ENCODE measurements at places on chromosomes 16 and 17.

GRCh38 chr17:38590988-38591758 lies 14.6 kb downstream of the SRCIN1 start:
- no peak for DNase-seq

DNA sequence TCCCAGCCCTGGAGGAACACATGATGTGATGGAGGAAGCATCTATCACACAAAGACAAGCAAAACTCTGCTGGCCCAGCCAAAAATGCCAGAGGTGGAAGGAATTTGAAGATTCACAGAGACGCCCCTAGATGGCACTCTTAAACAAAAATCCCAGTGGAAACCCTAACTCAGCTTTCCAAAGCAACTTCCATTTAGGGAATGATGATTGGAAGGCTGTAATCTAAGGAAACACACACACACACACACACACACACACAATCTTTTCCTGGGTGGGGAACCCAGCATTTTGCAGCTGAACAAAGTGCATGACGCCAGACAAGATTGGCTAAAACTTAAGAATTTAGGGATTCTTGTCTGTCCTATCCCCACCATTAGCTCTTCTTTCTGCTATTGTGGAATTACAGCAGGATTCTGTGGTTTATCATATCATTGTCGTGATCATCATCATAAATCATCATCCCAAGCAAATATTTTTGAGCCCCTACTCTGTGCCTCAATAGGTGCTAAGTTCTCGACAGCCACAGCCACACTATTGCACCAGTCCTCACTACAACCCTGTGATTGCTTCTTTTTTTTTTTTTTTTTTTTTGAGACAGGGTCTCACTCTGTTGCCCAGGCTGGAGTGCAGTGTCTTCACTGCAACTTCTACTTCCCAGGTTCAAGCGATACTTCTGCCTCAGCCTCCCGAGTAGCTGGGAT lies 1.6 kb upstream of the LDAF1 start:
- peak; percentile 4 for DNase-seq

DNA sequence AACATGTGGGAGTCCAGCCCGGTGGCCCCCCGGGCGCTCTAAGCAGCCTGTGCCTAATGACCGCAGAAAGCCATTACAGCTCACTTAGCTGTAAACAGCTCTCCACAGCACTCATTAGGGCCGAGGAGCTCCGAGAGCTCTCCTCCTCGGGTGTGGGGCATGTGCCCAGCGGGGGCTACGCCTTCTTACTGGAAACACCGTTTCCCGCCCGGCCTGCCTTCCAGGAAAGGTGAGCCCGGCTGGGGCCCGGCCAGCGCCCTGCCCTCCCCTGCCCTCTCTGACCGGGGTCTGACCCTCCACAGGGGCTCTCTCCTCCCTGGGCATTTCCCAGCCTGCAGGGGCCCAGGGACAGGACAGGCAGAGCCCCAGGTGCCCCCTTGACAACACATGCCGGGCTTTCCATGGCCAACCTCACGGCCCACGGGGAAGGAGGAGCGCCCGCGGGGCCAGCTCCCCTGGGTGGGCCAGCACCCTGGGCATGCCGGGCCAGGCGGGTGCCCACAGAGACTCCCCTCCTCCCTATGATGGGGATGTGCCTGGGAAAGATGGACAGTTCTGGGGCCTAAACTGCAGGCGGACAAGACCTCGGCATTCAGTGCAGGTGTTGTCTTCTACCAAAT lies 72.6 kb downstream of the SDK2 start:
- no peak for DNase-seq

DNA sequence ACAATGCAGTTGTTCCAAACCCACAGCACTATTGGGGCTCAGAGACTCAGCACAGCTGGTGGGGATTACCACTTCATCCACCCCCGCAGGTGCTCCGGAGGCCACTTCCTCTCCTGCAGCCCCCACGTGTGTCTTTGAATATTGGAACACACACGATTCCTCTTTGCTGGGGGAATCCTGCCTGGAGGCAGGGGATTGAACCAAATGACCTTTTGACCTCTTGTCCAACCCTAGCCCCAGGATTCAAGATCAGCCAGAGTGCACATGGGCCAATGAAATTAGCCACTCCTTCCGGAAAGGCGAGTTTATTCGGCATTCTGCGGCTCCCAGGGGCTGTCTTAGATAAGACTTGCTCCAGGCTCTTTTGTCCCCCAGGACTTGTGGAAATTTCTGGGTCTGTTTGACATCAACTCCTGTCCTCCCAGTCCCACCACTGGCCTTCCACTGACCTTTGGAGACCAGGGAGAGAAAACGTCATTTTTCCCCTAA lies 350.2 kb downstream of the FOXL1 start:
- no peak for DNase-seq

GRCh38 chr17:80585890-80586845 lies 41.5 kb downstream of the RPTOR start:
- DNase-seq: no peak

DNA sequence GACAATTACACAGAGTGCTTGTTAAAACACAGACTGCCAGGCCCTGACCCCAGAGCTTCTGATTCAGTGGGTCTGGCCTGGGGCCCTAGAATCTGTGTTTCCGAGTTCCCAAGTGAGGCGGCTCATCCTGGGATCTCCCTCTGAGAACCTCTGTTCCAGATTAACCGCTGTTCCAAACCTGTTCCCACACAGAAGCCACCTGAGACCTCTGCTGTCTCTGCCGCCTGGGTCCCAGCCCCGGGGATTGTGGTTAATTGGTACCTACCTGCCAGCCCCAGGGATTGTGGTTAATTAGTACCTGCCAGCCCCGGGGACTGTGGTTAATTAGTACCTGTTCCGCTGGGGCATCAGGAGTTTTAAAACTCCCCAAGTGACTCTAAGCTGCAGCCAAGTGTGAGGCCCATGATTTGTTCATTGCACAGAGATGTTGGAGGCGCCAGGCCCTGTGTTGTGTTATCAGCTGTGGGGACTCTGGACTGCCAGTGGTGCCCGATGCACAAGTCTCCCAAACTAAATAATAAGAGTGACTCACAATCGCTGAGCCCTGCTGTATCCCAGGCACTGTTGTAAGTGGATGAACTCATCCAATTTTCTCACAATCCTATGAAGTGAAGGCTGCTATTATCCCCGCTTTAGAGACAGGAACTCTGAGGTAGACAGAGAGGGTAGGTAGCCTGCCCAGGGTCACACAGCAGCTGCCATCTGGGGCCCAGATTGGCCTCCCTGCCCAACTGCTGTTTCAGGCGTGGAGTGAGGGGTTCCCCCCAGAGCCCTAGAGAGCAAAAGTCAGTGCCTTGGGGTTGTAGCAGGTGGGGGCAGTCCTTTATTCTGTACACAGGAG lies 219.7 kb downstream of the IRF8 start:
- DNase-seq: no peak

GRCh38 chr16:51540259-51540658 lies 389.2 kb upstream of the SALL1 start:
- DNase-seq: no peak

DNA sequence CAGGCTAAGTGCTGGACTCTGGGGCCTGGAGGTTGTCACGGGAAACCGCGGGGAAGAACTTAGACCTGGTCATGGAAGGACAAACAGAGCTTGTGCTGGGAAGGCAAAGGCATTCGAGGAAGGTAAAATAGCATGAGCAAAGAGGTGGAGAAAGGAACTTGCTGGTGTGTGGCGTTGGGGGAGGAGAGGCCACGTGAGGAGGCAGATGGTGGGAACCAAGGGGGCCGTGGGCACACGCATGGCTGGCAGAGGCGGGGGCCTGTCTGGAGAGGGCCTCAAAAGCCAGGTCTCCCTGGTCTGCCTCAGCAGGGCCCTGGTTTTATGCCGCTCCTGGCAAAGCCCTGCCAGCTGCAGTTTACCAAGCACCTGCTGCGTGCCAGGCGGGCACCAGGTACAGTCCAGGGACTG lies 15.3 kb downstream of the CORO7 start:
- DNase-seq: no peak

DNA sequence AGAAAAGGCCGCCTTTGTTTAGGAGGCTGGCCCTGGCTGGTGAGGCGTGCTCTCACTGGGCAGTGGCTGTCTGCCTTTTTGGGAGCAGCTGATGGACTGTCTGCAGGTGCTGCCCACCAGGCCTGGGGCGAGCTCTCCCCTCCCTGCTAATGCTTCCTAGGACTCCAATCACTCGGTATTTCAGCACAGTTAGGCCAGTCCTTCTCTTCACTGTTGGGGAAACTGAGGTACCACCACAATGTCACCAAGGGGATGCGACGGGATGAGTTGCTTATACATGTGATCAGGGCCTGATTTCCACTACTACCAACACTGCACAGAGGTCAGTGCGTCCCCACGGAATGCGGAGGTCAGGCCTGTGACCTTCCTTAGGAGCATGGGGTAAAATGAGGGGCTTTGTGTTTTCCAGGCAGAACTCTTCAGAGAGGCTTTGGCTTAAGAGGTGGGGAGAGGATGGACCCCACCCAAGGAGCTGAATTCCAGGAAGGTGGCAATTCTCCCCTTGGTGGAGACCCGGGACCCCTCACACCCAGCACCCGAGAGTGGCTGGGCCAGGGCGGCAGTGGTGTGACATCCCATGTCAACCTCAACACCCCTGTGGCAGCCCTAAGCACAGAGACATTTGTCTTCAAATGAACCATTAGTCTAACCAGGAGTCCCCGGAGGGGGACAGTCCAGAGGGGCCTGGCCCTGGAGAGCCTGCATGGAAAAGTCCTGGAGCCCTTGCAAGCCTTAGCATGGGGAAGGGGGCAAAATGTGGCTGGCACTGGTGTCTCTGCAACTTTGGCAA lies 86.4 kb downstream of the N4BP1 start:
- DNase-seq: no peak

GRCh38 chr17:56867948-56868376 lies 34.0 kb downstream of the DGKE start:
- DNase-seq: no peak

DNA sequence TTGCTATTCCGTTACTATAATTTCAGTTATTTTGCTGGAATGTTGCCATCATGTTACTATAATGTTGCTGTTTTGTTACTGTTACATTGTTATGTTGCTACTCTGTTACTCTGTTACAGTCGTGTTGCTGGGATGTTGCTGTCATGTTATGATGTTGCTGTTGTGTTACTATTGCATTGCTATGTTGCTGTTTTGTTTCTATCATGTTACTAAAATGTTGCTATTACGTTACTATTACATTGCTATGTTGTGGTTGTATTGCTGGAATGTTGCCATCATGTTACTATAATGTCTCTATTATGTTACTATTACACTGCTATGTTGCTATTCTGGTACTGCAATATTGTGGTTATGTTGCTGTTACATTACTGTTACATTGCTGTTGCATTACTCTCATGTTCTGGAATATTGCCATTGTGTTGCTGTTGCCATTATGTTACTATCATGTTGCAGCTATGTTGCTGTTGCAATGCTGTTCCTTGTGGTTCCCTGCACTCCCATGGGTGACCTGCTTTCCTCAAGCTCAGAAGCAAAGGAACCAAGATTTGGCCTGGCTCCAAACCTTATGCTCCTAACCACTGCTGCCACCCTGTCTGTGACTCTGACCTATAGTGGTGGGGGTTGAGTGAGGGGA lies 64.4 kb downstream of the ABCC6 start:
- no peak for DNase-seq

DNA sequence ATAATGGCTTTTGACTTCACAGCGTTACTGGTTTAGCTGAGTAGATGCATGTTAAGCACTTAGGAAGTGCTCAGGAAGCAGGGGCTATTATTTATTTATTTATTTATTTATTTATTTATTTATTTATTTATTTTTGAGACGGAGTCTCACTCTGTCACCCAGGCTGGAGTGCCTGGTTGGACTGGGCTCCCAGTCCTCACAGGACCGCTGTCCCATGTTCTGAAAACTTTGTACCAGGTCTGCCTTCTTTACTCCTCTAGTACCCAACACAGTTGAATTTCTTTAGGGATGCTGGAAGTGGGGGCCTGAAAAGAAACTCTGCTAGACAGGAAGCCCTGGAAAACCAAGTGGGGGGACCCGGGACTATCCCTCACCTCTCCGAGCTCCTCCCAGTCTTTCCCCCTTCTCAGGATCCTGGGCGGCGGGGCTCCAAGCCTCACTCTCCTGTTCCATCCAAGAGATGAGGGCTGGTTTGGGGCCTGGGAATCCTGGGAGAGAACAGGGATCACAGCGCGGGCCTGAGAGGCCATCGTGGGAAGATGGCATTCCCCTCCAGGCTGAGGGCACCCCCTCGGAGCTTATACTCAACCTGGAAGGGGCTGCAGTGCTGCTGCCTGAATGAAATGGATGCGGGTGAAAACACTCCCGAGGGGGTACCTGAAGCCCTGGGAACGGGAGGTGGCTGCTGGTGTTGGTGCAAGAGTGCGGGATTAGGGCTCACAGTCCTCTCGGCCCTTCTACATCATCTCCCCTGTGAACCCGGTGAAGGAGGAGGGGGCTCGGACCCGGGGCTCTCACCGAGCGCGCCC lies 674 bp downstream of the ZNF688 start:
- peak; percentile 15 for DNase-seq

DNA sequence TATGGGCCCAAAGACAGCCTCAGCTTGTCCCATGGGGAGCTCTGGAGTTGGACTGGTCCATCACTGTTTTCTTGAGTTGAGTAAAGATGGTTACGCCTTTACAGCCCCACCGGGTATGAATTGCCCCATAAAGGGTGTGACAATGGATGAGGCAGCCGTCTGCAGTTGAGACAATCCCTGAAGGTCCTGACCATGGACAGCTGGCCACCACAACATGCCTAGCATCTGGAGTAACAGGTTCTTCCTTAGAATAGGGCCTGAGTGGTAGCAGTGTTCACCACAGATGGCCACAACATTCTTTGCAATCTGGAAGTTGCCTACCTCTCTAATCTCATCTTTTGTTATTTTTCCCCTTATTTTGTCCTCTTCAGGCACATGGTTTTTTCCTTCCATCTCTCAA lies 51.5 kb upstream of the HS3ST2 start:
- no peak for DNase-seq

GRCh38 chr17:62899361-62899760 lies 66.7 kb upstream of the TANC2 start:
- no peak for DNase-seq

DNA sequence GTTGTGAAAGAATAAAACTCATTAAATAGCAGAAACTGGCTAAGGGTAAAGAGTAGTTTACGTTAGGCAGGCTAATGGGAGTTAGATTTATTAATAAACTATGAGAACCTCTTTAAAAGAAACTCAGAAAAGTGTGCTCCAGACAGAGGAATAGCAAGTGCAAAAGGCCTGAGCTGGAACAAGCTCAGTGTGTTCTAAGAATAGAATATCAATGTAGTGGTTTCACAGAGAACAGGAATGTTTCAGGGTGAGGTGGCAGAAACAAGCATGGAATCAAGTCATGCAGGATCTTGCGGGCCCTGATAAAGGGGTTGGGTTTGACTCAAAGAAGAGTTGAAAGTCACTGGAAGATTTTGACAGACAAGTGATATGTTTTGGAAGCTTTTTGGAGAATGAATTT lies 164.0 kb upstream of the HS3ST3A1 start:
- no peak for DNase-seq

DNA sequence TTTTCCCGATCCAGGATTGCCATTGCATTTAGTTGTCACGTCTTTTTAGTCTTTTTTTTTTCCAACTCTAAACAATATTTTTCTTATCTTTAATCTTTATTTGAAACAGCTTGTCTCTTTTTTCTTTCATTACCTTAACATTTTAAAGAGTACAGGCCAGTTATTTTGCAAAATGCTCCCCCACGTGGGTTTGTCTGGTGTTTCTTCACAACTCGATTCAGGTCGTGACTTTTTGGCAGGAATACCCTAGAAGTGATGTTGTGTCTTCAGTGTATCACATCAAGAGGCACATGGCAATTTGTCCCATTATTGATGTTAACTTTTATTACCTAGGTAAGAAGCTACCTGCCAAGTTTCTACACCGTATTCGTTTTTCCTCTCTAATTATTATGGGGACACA lies 17.9 kb downstream of the CMC2 start:
- DNase-seq: no peak

GRCh38 chr16:53773150-53773846 lies 69.3 kb downstream of the FTO start:
- DNase-seq: no peak
